ENCODE measurements at places on chromosomes 5 and 9. TPM values are rescaled to one million over a fixed set of nuclear protein-coding genes. Genes with fewer than 3 reads are reported as not detected.

MACROH2A1 gene
- total RNA-seq = 183 TPM

ZNF484 gene
- total RNA-seq = 10.1 TPM

POLR3G gene
- total RNA-seq = 14.2 TPM

LCNL1 gene
- total RNA-seq = not detected

SLCO6A1 gene
- total RNA-seq = not detected

SNCB gene
- 0.83 TPM for total RNA-seq

PCDHB13 gene
- 5.1 TPM for total RNA-seq

IL5 gene
- not detected for total RNA-seq

HINT2 gene
- 22.8 TPM for total RNA-seq

NIPSNAP3A gene
- total RNA-seq = 27.0 TPM

GRCh38 chr9:69975681-69976080 lies 68.0 kb upstream of the MAMDC2 start:
- DNase-seq = peak; percentile 82

DNA sequence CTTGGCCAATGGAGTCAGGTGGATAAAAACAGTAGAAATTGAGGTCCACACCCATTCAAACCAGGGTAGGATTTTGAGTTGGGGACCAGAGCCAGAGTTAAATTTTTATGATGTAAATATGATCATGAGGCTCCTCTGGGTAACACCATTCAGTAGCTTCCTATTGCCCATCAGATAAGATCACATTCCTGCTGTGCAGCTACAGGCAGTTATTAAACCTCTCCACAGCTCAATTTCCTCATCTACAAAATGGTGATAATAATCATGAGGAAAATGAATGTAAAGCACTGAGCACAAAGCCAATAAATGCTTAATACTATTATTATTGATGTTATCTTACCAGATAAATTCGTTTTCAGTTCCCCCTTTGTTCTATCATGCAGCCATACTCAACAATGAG lies 432.0 kb downstream of the CAAP1 start:
- DNase-seq = no peak

GRCh38 chr5:142319105-142319504 lies 5.7 kb downstream of the SPRY4 start:
- DNase-seq = no peak

- peak; percentile 30 for DNase-seq
Observed at GRCh38 chr9:137804908-137805630, 72.5 kb upstream of the CACNA1B start.

DNA sequence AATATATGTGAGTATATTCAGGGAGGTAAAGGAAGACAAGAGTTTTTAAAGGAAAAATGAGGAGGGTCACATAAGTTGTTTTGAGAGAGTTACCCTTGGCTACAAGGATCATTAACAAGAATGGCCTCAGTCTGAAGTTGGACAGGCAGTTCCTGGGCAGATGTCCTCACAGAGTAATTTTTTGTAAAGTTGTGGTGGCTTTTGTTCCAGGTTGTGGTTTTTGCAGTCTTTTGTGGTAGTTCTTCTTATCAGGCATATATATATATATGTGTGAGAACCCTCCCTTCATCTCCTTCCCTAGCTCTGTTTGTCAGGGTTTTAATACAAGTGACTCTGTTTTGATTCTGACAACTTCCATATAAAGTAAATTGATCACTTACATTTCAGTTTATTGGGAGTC lies 60.0 kb downstream of the CSNK1G3 start:
- no peak for DNase-seq

DNA sequence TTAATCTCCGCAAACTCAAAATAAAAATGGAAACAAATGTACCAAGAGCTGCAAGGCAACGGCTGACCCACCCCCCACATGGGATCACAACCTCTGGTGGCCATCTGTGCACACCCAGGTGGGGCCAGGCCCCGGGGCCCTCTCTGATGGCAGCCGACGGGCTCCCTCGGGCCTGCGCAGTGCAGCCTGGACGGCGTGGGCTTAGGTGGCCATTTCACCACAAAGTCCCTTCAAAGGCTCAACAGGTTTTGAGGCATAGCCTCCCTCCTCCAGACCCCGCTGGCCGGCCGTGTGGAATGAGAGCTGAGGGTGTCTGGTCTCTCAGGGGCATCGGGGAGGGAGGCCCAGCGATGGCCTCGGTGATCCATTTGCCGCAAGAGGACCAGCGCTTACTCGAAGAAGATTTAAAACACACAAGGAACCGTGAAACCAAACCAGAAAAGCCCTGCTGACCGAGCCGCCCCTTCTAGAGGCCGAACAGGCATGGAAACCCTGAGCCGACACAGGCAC lies 42.7 kb upstream of the CEP72 start:
- DNase-seq = no peak

GRCh38 chr9:129027685-129028191 lies 393 bp downstream of the SH3GLB2 start:
- peak; percentile 21 for DNase-seq

GRCh38 chr5:171543148-171543815 lies 123.8 kb downstream of the FGF18 start:
- peak; percentile 2 for DNase-seq

- DNase-seq = no peak
Observed at GRCh38 chr9:547314-547713, 294.2 kb upstream of the DMRT1 start.

- DNase-seq = no peak
Observed at GRCh38 chr5:1938310-1939000, 55.7 kb upstream of the IRX4 start.

DNA sequence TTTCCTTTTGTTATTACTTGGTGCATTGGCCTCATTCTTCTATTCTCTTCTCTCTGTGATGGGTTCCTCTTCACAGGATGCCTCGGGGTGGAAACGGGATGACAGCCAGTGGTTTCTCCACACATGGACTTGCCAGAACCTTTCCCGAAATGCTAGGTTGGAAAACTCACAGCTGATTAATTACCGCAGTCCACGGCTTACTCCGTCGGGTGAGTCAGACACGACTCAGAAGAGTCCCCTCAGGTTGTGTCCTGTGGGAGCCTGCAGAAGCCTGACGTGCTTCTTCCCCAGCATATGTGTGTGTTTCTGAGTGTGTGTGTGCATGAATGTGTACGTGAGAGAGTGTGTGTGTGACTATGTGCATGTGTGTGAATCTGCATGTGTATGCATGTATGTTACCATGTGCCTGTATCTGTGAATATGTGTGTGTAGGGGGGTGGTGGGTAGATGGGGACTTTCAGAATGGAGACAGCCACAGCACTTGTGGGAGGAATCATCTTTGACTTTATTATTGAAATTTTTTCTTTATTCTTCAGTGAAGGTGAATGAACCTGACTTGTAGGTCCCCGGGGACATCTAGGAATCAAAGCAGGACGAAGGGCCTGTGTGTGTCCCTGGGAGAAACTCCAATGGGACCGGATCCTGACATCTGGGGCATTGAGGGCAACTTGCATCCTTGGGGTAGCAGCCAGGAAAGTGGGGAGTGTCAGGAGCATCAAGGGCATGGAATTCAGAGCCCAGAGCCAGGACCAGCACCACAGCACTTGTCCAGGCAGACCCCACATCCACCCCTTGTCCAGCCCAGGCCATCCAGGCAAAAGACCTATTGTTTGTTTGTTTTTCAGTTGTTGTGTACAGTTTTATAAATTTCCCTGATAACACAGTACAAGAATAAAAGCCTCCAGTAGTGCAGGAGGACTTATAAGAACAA lies 21.9 kb upstream of the MED10 start:
- peak; percentile 31 for DNase-seq

DNA sequence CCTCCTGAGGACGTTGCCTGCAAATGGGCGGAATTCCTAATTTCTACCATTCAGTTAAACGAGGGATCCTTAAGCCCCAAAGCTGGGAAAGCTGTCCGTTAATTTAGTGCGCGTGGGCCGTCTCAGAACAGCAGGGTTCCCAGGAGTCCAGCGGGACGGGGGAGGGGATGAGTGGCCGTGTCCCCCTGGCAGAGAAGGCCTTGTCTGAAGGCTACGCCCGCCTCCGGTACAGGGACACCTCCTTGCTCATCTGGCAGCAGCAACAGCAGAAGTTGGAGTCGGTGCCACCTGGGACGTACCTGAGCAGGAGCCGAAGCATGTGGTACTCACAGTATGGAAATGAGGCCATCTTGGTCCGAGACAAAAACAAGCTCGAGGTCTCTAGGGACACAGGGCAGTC lies 1.3 kb downstream of the BRD3OS start:
- no peak for DNase-seq

- peak; percentile 25 for DNase-seq
Observed at GRCh38 chr5:123422433-123423277, 548 bp downstream of the CEP120 start.

DNA sequence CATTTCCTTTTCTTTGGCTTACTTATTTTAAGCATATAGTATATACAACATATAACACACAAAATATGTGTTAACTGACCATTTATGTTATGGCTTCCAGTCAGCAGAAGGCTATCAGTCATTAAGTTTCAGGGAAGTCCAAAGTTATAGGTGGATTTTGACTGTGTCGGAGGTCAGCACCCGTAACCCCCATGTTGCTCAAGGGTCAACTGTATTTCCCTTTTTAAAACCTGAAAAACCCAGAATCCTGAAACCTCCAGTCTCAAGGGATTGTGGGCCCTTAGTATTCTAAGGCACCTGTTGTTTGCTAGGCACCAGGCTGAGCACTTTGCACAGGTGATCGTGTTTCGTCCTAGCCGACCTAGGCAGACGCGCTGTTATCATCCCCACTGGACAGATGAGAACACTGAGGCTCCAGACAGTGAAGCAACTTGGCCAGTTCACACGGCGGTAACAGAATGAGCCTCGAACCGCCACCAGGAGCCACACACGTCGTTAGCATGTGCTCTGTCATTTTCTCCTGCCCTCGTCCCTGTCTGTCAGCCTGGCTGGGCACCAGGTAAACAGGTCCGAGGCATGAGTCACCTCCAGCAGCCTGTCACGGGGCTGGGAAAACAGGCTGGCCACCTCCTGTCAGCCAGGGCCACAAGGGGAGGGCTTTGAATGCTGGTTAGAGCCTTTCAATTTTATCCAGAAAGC lies 39.9 kb downstream of the DUSP1 start:
- no peak for DNase-seq

GRCh38 chr5:141969783-141970771 lies 1.2 kb downstream of the RNF14 start:
- DNase-seq = peak; percentile 40

DNA sequence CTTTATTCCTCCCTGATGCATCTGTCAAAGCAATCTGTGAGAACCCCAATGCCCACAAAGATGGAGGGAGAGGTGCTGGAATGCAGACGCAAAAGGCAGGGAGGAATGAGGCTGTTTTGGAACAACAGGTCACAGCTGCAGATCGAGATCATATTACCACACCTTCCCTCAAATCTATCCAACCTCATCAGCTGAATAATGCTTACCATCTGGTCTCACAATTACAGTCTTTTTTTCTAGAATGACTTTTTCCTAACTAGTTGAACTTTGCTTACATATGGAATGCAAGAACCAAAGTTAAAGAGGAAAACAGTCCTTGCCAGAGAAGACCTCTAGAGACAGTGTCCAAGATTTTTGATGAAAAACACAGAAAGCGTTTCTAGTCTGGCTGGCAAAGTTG lies 158.1 kb downstream of the LPAR1 start:
- peak; percentile 87 for DNase-seq

DNA sequence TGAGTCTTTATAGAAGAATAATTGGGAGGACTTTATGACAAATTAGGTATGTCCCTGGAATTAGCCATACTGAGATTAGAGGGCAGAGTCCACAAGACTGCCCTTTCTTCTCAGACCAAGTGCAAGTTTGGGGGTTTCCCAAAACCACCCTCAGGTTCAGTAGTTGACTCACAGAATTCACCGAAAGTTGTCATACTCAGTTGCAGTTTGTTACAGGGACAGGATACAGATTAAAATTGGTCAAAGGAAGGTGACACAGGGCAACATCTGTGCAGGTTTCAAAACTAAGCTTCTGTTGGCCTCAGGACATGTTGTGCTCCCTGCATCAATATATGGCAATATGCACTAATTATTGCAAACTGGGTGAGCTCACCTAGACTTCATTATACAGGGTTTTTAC lies 3.8 kb downstream of the RANBP17 start:
- DNase-seq = no peak

GRCh38 chr9:91119142-91119541 lies 242.6 kb downstream of the AUH start:
- DNase-seq = peak; percentile 25

DNA sequence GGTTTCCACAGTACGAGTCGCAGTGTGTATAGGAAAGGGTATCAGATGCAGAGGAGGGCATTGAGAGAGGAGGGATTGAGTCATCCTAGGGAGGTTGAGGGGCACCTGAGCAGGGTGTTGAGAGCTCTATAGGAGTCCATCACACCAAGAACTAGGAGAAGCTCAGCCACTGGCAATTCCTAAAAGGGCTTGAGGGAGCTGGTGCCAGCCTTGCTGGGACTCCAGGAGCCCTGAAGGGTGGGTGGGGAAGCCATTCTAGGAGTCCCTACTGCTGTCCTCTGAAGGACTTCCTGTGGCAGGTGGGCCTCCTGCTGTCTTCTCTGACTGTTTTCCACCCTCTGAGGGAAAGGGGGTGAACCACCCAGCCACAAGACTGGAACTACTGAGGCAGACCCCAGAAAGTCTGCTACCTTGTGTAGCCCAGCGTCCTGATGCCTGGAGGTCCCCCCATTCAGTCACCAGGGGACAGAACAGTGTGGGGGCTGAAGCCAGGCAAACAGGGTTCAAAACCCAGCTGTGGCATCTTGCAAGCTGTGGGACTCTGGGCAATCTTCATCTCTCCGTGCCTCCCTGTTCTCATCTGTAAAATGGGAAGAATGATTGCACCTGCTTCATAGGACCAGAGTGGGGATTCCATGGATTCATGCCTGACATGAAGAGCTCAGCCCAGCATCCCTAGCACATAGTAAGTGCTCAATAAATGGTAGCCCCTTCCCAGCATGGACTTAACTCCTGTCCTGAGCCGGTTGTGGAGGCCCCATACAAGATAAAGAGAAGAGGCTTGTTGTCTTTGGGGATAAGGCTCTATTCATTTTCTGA lies 149.5 kb downstream of the C9orf50 start:
- no peak for DNase-seq

GRCh38 chr9:113574441-113575262 lies 111.1 kb downstream of the RGS3 start:
- peak; percentile 30 for DNase-seq

DNA sequence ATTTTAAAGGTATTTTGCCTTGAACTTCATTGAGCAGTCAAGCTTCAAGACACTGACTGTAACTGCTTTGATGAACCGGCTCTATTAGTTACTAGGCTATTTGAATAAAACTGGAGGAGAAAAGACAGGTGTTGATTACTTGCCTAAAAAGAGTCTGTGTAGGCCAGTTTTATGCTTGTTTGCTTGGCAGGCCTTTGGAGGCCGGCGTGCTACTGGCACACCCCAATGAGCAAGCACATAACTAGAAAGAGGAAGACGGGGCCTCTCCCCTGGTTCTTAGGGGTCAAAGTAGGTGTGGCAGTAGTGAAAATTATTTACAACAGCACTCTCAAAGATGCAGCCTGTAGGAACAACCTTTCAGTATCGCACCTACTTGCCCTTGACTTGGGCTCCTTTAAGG lies 2.1 kb upstream of the ZFR start:
- no peak for DNase-seq

DNA sequence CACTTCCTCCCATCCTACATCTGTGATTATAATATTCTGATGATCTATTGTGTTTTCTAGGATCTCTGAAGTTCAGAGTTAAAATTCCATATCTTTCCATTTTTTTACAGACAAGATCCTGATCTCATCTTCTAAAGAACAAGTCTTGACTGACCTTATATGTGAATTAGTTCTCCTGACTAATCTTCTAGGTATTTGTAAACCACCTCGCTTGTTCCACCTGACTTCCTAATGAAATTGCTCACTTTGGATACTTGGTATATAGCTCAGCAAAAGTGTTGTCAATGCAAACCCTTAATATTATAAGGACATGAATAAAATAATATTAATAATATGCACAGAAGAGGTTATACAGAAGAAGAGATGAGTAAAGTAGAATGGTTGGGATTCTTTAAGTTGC lies 68.2 kb upstream of the NR4A3 start:
- DNase-seq = no peak

GRCh38 chr5:33594006-33594405 lies 153.2 kb downstream of the TARS1 start:
- peak; percentile 26 for DNase-seq

Data from LHCN-M2 (cell line).